Renal pelvis (tissue), 12 donors: ENCODE measurements at places on chromosomes 4 and X. TPM values are rescaled to one million over a fixed set of nuclear protein-coding genes. Genes with fewer than 3 reads are reported as not detected.

DNA sequence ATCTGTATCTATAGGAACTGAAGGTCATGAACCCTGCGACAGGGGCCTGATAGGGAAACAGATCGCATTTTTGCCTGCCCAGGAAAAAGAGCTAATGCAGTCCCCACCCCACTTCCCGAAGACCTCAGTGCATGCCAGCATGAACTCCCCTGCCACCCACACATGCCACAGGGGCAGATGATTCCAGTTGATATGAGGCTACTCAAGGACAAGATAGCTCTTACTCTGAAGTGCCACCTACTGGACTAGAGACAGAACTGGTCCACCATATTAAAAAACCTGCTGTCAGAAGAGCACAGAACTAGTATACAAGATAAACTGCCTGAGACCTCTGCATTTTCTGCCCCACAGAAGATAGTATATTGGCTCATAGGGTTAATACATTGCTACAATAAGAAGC, 68.0 kb downstream of the YIPF7 start:
- no peak for DNase-seq

The ADH1C gene
- 124 TPM for polyA plus RNA-seq

DNA sequence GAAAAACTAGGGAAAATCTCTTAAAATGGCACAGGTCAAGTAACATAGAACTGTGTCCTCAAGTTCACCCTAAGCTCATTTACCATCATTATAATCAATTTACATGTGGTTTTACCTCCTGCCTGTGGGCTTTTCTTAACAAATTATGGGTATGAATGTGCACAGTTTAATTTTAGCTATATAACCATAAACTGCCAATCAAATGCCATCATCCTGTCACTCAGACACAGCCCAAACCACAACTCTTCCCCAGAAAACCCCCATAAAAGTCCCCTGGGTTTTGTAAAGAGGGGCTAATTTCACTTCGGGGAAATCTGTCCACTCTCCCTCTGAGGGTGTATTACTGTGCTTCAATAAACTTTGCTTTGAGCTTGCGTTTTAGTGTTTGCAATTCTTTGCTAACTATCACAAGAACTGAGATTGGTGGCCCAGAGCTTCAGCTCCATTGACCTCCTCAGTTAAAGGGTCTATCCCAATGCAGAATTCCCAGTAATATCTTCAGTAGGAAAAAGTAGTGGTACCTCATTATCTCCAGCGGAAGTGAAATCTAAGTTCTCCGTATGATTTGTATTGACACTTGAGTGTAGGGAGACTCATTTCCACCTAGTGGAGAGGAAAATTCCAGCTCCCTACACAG, 394.6 kb downstream of the SPOCK3 start:
- DNase-seq = no peak

DNA sequence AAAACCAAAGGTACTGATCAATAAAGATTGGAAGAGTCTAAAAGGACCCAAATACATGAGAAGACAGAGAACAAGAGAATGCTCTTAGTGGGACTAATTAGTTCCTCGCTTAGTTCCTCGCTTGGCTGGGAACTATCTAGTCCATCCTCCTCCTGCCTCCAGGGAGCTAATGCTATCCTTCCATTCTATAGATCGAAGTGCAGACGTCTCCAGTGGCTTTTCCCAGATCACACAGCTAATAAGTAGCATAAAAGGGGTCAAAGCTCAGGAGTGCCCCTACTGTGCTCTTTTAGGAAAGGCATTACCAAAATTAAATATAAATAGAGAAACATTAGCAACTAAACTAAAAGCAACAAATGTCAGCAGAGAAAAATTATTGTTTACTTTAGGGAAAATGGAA, 42.3 kb upstream of the PPARGC1A start:
- no peak for DNase-seq

DNA sequence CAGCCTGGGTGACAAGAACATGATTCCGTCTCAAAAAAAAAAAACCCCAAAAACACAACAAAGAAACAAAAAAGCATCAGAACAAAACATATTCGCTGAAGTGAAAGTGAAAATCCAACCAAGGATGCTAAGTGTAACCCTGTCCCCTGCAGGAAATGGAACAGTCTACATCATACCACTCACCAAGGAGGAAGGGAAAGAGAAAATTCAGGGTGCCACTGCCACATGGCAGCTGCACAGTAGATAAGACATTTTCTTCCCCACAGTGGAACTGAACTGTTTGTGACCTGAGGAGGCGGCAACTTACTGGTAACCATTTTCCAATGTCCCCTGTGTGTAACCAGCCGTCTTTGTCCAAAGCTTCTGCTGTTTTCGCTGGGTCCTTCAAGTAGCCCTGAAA, 28.2 kb upstream of the CENPU start:
- no peak for DNase-seq

DNA sequence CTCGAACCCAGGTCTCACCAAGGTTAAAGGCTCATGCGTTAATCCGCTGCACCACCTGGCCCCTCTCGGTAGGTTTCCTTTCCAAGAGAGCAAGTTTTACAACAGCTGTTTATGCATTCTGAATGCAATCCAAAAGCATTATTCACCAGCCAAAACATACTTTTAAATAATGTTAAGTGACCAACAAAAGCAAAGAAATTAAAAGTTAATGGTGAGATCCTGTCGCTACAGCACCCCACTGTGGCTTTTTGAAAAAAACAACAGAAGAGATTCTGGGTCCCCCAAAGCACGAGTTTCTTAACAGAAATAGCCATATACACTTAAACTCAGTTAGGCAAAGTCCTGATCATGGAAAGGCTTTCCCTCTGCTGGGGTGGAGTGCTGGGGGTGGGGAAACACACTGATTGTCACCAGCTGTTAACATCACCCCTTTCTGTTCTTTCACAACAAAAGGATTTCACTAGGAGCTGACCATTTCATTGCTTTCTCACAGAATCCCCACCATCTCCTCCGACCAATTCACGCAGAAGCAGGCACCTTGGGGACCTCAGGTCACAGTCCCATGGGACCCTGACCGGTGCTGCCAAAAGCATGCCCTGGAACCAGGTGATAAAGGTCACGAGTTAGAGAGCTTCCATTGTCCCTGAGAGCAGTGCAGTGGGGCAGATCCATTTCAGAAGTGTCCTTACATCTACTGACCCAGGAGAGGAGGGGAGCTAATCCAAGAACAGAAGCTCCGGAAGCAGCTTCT, 51.2 kb downstream of the ZNF827 start:
- DNase-seq = peak; percentile 70

DNA sequence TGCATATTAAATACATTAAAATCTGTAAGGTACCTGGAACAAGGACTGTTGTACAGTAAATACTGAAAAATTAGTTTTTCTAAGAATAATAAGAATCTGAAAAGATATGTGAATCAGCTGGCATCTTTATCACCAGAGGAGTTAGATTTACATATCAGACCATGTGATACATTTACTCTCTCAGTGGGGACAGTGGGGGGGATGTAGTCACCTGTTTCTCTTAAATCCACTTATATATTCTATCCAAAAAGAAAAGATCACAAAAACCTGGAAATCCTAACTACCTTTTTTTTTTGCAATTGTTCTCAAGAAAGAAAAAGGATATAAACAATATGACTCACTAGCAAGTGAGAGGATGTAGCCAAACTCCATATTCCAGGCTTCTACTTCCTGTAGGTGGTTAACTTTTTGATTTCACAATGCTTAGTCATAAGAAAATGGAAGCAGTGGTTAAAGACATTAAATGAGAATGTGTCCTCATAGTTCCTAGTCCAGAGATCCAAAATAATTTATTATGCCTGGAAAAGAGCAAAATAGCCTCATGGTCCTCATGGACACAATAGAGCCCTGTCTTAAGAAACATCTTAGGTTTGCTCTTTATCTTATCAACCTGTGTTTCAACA, 22.5 kb upstream of the MYOZ2 start:
- DNase-seq = no peak

DNA sequence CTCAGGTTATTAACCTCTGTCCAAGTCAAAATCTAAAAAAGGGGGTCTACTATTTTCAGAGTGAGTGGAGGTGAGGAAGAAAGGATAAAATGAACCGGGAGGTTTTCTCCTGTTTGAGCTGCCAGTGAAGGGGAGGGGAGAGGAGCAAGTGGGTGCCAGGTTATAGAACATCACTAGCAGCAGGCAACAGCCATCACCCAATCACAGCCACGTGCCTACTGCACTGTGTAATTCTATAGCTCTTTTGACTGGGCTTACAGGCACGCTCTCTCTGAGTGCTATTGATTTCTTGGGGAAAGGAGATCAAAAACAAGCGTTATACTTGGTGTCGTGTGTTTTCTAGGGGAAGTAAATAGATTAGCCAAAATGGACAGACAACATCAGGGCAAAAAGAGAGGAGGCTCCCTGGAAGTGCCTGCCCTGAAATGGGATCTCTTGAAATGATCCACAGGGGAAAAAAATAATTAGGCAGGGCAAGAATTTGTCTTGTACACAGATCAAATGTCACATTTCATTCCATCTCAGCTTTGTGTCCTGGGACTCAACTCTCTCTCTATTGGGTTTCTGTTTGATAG, 300.5 kb upstream of the LCORL start:
- peak; percentile 15 for DNase-seq

GRCh38 chr4:46404981-46405380, 15.1 kb upstream of the GABRA2 start:
- DNase-seq = no peak

DNA sequence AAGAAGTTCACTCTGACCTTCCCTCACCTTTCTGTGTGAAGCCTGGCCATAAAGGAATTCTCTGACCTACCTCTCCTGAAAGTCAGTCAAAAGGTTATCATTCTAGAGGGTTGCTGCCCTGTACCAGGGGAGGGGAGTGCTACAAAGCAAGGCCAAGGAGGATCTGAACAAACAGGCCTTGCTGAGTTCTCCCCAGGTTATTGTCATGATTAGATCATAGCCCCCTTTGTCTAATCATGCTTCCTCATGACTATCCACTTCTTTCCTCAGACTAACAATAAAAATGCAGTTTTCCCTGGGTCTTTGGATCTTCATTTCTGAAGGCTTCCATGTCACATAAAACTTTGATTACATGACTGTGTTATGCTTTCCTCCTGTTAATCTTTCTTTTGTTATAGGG, 472.0 kb downstream of the IQCM start:
- no peak for DNase-seq

DNA sequence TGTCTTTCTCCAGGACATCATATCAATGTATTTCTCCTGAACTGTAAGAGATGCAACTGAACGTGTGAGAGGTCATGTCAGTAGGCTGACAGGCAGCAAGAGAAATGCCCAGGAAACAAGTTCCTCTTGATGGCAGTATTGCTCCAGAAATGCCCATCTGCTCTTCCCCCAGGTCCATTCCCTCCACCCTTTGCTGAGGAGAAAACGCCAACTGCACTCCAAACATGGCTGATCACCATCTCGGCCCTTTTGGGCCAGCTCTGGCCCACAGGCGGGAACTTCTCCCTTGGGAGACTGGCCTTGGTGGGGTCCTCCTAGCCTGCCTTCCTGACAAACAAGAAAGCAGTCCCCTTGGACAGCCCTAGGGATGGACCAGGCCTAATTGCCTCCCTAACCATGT, 276.5 kb upstream of the AGTR2 start:
- peak; percentile 27 for DNase-seq

DNA sequence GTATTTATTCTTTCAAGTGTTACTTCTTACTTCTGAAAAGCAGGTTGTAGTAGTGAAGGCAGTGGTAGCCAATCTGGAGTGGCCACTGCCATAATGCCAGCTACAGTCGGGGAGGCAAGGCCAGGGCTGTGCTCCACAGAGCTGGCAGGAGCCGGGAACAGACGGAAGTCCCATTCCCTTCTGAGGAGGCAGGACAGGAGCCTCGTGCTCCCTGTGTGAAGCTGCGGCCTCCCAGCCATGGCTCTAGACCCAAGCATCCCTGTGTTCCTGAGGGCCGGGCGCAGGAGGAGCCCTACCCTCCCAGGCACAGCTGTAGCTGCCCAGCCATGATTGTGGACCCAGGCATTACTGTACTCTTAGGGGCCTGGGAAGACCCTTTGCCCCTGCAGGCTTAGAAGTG, 461.8 kb downstream of the ADGRL3 start:
- DNase-seq = no peak

DNA sequence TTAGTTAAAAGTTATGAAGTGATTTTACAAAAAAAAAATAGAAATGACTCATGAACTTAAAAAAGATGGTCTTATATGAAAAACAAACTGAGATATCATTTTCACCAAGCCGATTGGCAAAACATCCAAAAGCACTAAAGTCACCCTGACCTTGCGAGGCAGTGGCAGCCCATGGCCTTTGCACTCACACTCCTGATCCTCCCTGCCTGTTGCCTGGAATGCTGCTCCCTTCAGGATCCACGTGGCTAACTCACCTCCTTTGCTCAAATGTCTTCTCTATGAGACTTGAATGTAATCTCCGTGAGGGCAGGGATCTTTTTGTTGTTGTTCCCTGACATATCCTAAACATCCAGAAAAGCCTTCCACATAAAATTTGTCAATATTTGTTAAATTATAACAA, 106.4 kb downstream of the RAPGEF2 start:
- DNase-seq = no peak

DNA sequence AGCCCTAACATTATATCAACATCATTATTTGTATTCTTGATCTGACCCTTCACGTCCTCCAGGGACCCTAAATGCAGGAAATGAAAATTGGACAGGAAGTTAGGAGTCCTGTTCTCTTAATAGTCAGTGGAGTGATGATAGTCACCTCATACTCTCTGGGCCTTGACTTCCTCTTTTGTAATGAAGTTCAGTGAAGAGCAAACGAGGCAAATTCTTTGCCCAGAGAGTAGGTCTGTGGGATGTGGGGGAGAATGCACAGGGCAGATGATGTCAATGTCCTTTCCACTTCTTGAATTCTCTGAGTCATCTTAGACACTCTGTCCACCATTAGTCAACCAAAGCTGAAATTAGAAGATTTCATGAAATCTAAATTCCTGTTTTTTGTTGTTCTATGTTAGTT, 17.1 kb upstream of the GPRIN3 start:
- DNase-seq = no peak

DNA sequence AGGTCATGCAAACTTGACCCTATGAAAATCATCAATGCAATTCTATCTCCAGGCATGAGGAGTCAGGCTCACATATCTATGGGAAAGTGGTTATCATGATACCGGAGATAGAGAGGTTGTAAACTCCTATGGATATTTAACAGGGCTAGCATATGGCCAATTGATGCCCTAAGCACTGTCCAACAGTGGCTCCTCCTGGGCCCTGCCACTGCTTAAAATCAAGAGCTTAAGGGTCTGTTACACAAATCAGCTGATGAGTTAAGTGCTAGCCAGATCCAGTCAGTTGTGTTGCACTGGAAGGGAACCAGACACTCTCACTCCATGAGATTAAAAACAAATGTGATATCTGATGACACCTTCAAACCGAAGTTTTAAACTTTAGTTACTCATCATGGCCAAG, 337.6 kb downstream of the STIM2 start:
- no peak for DNase-seq
